ENCODE measurements at places on chromosomes 5 and 9.

GRCh38 chr9:132341177-132341840 is 13.5 kb downstream of the SETX start:
- DNase-seq, result no peak

GRCh38 chr9:70795841-70796240 is 325.6 kb downstream of the TRPM3 start:
- DNase-seq, result no peak

DNA sequence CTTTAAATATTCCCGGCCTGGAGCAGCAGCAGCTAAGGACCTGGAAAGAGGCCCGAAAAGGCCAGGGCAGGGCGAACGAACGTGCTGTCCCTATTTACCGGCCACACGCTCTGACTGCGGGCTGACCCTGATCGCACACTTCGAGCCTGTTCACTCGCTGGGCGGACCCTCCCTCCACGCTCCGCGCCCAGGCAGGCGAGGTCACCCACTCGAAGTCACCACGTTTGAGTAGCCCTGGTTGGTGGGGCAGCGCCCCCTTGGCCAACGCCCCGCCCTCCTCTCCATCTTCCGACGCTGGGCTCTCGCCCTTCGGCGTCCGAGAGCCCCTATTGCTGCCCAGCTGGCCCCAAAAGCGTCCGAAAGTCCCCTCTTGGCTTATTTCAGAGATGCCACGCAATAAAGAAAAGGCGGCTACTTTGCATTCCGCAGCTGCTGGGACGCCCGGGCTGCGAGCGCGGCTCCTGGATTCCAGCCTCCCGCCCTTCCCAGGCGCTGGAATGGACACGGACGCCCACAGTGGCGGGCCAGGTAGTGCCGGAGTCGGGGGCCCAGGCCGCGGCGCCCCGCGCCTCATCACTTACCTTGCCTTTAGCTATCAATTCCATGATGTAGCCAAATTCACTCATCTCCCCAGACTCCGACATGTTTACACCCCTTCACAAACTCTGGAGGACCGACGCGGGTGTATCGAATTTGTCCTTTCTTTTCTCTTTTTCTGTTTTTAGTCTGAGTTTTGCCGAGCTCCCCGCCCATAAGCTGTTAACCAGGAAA is 9.9 kb upstream of the TRIM36 start:
- no peak for DNase-seq

DNA sequence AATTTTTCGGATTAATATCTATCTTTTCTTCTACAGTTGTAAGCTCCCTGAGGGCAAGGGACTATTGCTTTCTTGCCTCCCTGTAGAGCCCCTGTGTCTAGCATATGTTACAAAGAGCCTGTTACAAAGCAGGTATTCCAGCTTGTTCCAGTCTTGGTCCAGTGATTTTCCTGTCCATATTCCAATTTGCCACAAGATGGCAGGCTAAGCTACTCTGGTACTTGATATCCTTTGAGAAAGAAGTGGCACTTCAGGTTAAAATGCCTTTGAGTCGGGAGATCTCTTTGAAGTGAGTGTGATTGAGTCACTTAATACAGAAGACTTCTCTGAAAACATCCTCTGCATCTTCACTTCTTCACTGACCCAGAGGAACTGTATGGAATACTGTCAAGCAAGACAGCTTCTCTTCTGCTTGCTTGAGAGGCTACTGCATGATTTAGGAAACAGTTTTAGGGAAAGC is 24.5 kb downstream of the CAVIN4 start:
- peak; percentile 53 for DNase-seq

- no peak for DNase-seq
These were observed 44.7 kb upstream of the CRHBP start for GRCh38 chr5:76908166-76908565.

- DNase-seq, result no peak
These were observed 133.1 kb downstream of the KCNIP1 start for GRCh38 chr5:170636801-170637477.

DNA sequence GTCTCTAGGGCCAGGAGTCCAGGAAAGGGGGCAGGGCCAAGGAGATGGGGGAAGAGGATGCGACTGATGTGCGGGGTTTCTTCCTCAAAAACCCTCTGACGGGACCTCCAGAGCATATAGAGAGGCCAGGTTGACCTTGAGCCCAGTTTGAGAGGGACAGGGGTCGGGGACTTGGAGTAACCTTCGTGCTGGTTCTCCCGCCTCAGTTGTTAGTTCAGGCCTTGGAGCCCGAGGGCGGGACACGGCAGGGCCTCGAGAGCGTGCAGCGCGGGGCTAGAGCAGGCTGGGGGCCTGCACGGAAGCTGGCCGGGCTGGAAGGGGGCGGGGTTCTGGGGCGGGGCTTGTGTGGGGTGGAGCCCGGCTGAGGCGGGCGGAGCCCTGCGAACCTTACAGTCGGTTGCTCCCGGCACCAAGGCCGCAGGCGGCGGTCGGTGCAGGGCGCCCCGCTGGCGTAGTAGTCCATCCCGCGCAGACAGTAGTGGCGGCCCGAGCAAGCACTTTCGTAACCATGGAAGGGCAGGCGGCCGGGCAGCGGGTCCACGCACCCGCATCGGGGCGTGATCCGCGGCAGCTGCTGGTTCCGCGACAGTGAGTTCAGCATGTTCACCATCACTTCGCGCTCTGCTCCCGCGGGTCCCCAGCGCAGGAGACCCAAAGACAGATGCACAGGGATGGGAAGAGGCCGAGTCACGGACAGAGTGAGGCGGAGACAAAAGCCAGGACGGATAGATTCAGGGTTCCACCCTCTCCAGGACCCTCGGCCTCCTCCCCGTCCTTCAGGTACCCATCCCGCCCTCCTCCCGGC is 4.0 kb upstream of the MYORG start:
- peak; percentile 45 for DNase-seq
